ENCODE measurements at places on chromosomes 4 and X. TPM values are rescaled to one million over a fixed set of nuclear protein-coding genes. Genes with fewer than 3 reads are reported as not detected.

HTN3 gene
- total RNA-seq = not detected

ADAMTS3 gene
- total RNA-seq = 4.1 TPM

TADA2B gene
- 11.7 TPM for total RNA-seq

TCEAL8 gene
- total RNA-seq = 87.2 TPM

HS6ST2 gene
- total RNA-seq = not detected

SPANXN4 gene
- not detected for total RNA-seq

ARR3 gene
- not detected for total RNA-seq

POLN gene
- total RNA-seq = 4.1 TPM

BEX5 gene
- total RNA-seq = not detected

TMEM144 gene
- 6.3 TPM for total RNA-seq

CLGN gene
- 17.3 TPM for total RNA-seq

EREG gene
- under 0.01 TPM for total RNA-seq

USP17L17 gene
- not detected for total RNA-seq

LDOC1 gene
- 6.8 TPM for total RNA-seq

OPN1MW3 gene
- total RNA-seq = not detected

IL15 gene
- total RNA-seq = 2.4 TPM

HEPH gene
- 70.2 TPM for total RNA-seq

NSG1 gene
- 0.17 TPM for total RNA-seq

L1CAM gene
- total RNA-seq = 0.09 TPM

NHSL2 gene
- total RNA-seq = 9.5 TPM

SNX25 gene
- total RNA-seq = 17.8 TPM

SSX7 gene
- not detected for total RNA-seq

CTBP1 gene
- 212 TPM for total RNA-seq

ETDA gene
- not detected for total RNA-seq

C4orf36 gene
- 2.1 TPM for total RNA-seq

TCEANC gene
- total RNA-seq = 6.0 TPM

KIAA1210 gene
- not detected for total RNA-seq

AMBN gene
- total RNA-seq = not detected

SSX1 gene
- total RNA-seq = not detected

GYPB gene
- not detected for total RNA-seq

ZNF157 gene
- 0.43 TPM for total RNA-seq

POF1B gene
- not detected for total RNA-seq

ANK2 gene
- 284 TPM for total RNA-seq

SPIN4 gene
- total RNA-seq = 2.1 TPM

SGCB gene
- total RNA-seq = 27.6 TPM

NKX1-1 gene
- not detected for total RNA-seq

SUPT20HL2 gene
- total RNA-seq = not detected

SULT1B1 gene
- not detected for total RNA-seq

ETNPPL gene
- not detected for total RNA-seq

RTL3 gene
- total RNA-seq = not detected

TEC gene
- 0.79 TPM for total RNA-seq

BMX gene
- total RNA-seq = not detected

DCAF12L1 gene
- total RNA-seq = not detected

CNOT6L gene
- total RNA-seq = 8.0 TPM

DGKK gene
- not detected for total RNA-seq

F8A2 gene
- not detected for total RNA-seq

DDX53 gene
- total RNA-seq = not detected

HSFX2 gene
- total RNA-seq = 0.32 TPM

NHS gene
- total RNA-seq = 2.0 TPM

HAND2 gene
- total RNA-seq = 8.4 TPM

XPNPEP2 gene
- 4.8 TPM for total RNA-seq

SRP72 gene
- 111 TPM for total RNA-seq

PAGE2 gene
- not detected for total RNA-seq

UGT2B7 gene
- not detected for total RNA-seq

RASGEF1B gene
- not detected for total RNA-seq

IL13RA1 gene
- 22.2 TPM for total RNA-seq

Measured in bronchial smooth muscle cell (primary cell).